Cerebellum (tissue), 4 donors: ENCODE measurements at places on chromosomes 2 and 18. TPM values are rescaled to one million over a fixed set of nuclear protein-coding genes. Genes with fewer than 3 reads are reported as not detected.

The FBXO15 gene
- total RNA-seq, result 9.3 TPM

The RIT2 gene
- total RNA-seq, result 9.5 TPM

The REG1B gene
- not detected for total RNA-seq

The MYO1B gene
- total RNA-seq, result 63.5 TPM

The ATP6V1C2 gene
- 1.5 TPM for total RNA-seq

The PUS10 gene
- 7.1 TPM for total RNA-seq

The MARCHF4 gene
- total RNA-seq, result 7.3 TPM
